ENCODE measurements at places on chromosomes 7 and 10.
A peak's percentile ranks its signal among the peaks of the same experiment; 100 is the strongest.

- DNase-seq = no peak
Measured at GRCh38 chr7:30041526-30042269, 13.5 kb downstream of the PLEKHA8 start.

GRCh38 chr7:155354371-155355048 is 56.8 kb downstream of the INSIG1 start:
- no peak for DNase-seq

DNA sequence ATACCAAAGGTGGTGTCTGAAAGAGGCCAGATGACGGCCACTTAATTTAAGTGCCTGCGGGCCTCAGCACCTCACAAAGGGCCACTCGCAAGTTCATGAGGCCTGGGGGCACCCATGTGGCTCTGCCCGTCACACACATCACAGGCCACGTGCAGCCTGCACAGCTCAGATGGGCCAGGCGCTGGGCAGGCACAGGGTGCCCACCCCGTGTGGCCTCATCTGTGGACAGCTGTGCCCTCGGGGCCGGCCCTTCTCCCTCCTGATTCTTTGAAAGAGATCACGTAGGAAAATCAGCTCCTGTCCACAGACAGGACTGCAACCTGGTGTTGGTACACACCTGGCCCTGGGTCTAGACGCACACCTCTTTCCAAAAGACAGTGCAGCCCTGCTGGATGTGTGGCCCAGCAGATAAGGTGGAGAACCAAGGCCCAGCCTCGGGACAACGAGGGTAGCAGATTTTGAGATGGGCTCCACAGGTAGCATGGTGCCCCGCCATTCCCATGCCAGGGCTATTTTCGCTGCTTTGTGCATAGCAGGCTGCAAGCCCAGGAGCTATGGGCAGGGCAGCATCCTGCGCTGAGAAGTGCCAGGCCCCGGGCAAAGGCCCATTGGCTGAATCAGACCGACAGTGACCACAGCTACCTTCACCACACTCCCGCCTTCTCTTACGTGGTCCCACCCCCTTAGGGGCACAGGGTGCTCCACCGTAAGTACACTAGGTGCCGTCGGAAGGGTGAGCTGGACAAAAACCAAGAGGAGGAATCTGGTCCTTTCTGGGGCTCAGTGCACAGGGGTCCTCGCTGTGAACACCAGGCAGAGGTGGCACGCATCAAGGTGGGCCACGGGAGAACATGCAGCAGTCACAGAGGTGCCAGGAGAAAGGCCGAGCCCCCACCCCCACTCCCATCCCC is 124.5 kb downstream of the EBF3 start:
- no peak for DNase-seq

- no peak for DNase-seq
Measured at GRCh38 chr10:110634527-110635209, 9.5 kb upstream of the RBM20 start.

GRCh38 chr7:40194745-40195144 is 59.9 kb downstream of the SUGCT start:
- no peak for DNase-seq

- DNase-seq = no peak
Measured at GRCh38 chr7:30973292-30973691, 9.5 kb downstream of the GHRHR start.

GRCh38 chr10:3330663-3331062 is 158.1 kb upstream of the PITRM1 start:
- no peak for DNase-seq

DNA sequence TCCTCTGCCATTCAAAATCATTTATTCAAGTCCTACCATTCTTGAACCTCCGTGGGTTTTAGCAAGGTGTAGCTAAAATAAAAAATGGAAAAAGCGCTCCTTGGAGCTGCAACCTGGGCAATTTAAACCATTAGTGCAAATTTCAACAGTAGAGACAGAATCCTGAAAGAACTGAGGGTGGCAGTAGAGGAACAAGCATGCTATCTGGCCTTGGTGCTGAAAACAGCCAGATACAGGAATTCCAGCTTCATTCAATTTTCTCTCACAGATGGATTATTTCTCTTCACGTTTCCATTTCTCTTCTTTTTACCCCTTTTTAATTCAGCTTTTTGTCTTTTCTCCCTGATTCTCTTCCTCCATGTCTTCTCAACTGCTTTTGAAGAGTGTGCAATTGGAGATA is 77.7 kb downstream of the OTUD1 start:
- no peak for DNase-seq

GRCh38 chr10:101132636-101133473 is 1.8 kb downstream of the TLX1 start:
- no peak for DNase-seq

DNA sequence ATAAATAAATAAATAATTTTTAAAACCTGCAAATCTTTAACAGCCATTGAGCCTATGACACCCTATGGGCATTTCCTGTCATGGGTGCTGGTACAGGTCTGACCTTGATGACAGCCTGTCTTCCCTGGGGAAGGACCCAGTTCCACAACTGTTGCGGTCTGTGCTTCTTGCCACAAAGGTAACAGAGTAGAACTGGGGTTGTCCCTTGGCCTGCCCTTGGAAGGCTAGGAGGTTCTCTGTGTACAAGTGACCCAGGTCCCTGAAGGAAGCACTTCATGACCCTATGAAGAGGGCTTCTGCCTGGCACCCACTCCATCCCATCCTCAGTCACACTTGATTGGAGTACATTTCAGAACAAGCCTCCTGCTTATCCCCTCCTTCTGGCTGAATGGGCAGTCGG is 66.9 kb downstream of the OGDH start:
- no peak for DNase-seq

DNA sequence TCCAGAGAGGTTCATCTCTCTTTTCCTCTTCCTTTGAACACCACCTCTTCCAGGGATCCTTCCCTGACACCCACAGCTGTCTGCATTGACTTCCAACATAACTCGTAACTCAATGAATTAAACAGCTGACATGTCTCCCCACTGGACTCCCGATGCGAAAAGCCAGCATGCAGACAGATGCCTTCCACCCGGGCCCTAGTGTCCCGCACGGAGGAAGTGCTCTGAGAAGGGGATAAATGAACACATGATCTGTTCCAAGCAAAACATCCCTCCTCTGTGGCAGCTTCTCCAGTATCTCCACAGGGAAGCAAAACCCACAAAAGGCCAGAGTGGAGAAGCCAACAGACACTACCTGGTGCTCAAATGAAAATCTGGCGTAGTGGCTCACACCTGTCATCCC is 28.3 kb downstream of the OGDHL start:
- DNase-seq = no peak

GRCh38 chr10:131822692-131823245 is 78.0 kb upstream of the PPP2R2D start:
- DNase-seq = no peak

DNA sequence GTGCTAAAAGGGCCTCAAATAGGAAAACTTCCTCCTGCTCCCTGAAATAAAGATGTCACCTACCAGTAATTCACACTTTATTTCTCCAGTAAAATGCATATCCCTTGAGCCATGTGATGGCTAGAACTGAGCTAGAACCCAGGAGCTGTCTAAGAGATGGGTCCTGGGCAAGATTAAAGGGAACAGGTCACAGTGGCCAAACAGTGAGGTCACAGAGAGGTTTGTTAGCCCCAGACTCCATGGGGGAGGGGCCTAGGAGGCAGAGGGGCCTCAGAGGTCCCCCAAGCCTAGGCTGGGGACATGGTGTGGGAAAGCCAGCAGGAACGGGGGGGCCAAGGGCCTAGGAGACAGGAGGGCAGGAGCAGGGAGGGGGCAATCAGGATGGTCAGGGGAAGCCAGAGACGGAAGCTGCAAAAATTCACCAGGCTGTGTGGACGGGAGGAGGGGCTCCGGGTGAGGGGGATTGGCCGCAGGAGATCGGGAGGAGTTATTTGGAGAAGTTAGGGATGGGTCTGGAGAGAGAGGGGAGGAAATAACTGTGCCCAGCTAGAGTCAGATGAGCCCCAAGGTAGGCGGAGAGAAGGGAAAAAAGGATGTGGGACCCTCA is 3.3 kb downstream of the FBXO24 start:
- no peak for DNase-seq

GRCh38 chr10:120942806-120943413 is 91.7 kb downstream of the WDR11 start:
- peak; percentile 62 for DNase-seq

DNA sequence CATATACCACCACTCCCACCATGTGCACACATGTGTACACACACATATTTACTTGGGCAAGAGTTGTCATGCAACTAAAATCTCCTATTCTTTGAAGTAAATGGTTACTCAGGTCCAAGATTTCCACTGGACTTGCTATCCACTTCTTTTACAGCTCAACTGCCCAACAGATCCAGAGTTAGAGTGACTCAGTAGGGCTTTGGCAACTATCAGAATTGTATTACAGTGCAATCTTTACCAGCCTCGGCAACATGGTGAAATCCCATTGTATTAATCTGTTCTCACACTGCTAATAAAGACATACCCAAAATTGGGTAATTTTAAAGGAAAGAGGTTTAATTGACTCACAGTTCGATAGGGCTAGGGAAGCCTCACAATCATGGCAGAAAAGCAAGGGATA is 51.9 kb upstream of the ABLIM1 start:
- no peak for DNase-seq

- peak; percentile 38 for DNase-seq
Measured at GRCh38 chr10:91551856-91552255, 81.0 kb downstream of the PPP1R3C start.

DNA sequence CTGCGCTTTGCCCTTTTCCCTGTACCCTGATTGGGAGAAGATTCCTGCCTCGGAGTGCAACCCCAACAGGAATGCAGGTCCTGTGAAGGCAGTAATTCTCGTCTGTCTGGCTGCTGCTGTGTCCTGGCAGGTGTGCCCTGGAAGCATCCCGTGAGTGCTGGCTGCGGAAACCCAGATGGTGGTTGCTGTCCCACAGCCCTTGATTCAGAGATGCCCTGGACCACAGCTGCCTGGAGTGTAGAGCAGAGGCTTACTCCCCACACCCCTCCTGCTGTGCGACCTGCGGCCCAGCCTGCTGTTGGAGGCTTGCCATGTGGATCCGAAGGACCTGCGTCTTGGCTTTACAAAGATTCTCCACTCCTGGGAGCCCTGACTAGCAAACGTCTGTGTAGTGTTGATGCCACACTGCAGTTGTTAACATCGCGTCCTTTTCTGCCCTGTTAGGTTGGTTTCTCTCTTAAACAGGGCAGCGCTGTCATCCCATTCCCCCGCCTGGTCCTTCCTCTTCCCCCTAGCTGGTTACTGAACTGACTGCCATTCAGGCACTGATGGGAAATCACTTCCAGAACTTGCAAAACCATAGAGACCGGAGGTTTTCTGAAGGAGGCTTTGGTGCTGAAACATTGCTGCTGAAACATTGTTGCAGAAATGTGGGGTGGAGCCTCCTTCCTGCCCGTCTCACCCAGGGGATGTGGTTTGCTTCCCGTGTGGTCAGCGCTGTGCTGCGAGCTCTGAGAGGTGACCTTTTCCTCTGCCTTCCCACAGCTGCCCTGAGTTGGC is 53.3 kb downstream of the DNAJB6 start:
- no peak for DNase-seq

GRCh38 chr7:87060288-87060537 is 759 bp upstream of the ELAPOR2 start:
- no peak for DNase-seq

DNA sequence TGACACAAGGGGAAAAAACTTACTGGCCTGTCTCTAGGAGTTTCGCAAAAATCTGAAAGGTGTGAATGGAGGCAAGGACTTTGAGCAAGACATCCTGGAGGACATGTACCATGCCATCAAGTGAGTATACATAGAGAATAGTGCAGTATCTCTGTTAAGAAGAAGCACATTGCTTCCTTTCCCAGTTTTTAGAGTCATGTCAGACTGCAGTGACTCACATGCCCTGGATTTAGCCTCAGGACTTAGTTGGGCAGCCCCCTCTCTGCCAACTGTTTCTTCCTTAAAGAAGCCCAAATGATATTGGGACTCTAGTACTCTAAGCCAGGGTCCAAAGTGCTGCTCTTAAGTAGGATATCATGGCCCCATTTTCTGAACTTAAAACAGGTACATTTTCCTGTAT is 28.1 kb upstream of the NFKB2 start:
- DNase-seq = no peak

- peak; percentile 2 for DNase-seq
Measured at GRCh38 chr10:133608855-133609254, 17.7 kb downstream of the FRG2B start.

DNA sequence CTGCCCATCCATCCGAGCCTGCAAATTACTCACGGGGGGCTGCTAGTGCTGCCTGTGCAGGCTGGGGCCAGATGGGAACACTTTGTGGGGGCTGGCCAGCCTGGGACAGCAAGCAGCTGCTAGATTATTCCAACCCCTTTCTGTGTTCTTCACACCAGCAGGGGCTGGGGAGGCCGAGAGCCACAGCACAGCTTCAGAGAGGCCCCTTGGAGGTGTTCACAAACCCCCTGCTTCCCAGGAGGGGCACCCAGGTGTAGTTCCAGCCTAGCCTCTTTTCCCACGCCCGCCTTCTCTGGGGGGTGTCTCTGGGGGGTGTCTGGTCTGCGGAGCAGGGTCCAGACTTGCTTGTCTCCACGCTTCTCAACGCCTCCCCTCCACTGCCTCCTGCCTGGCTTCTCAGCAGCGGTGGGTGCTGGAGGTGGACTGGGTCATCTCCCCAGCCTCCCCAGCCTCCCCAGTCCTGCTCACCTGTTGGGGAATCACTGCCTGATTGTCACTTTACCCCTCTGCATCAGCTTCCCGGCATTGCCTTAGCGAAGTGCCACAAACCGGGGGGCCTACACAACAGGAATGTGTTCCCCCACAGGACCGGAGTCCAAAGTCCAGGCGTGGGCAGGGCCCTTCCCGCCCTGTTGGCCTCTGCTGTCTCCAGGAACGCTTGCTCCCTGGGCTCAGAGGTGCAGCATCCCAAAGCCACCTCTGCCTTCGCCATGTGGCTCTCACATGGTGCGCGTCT is 74.0 kb upstream of the EN2 start:
- DNase-seq = no peak

GRCh38 chr7:45890902-45891461 is 2.7 kb downstream of the IGFBP1 start:
- DNase-seq = peak; percentile 30

GRCh38 chr7:13097499-13097898 is 410.1 kb downstream of the ARL4A start:
- no peak for DNase-seq

GRCh38 chr7:154753226-154753625 is 249.7 kb downstream of the PAXIP1 start:
- no peak for DNase-seq

- DNase-seq = peak; percentile 21
Measured at GRCh38 chr7:81162771-81163525, 244.1 kb upstream of the SEMA3C start.

GRCh38 chr10:123093489-123093888 is 42.3 kb upstream of the HMX3 start:
- no peak for DNase-seq

DNA sequence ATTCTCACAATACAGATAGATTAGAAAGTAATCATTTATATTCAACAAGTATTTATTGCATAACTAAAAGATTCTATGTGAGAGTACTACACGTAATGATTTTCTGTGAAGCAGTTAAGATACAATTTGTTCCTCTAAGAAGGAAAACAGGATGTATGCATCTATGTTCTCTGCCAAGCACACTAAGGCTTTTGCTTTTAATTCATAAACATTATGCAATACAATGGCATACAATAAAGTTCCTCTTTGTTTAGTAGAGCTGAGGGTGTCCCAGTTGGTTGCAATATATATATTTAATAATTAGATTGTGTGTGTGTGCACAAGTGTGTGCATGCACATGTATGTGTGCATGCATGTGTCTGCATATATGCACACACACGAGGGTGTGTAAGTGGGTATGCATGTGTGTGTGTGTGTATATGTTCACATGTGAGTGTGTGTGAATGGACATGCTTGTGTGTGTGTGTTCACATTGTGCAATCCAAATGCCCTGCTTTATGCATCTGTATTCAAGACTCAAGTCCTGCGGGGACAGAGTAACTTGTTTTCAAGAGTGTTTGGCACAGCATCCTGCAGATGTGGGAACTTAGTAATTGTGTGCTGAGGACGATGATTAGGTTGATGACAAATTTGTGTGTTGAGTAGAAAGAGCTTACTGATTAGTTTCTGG is 481.5 kb upstream of the KLF6 start:
- no peak for DNase-seq

All from erythroblast (primary cell).